Stimulated activated naive CD4-positive, alpha-beta T cell treated with Interleukin-2 at 50 U/mL for 16 hours (primary cell): ENCODE measurements at places on chromosomes 12 and 14.

- DNase-seq, result no peak
These were observed 105.1 kb downstream of the LRIG3 start for GRCh38 chr12:58815235-58815634.

GRCh38 chr14:29216268-29217232 lies 450.0 kb downstream of the FOXG1 start:
- DNase-seq, result no peak

DNA sequence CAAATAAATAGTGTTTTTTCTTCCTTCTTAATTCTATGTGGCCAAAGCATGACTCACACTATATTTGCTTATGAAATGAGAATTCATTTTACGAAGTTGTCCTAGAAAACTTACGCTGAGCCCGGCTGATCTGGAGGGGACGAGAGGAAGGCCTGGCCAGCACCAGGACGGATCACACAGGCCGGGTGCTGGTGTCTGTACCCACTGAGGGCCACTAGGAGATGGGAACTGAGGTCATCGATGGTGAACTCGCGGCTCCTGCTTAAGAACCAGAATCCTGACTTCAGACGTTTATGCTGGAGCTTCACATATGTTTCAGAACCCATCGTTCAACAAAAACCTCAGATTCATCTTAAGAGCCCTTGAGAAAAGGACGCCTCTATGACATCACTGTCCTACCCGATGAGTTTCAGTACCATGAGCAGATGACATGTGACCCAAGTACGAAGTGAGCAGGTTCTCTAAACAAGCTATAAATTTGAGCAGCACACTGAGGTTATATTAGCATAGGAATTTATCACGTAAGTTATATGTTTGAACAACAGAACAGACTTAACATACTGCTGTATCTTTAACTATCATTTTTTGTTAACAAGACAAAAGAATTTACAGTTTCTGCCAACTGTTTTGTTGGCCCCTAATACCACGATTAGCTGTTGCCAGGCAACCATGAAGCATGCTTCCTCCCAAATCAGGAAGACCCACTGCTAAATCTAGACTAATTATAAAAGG lies 111.9 kb downstream of the FOXN3 start:
- no peak for DNase-seq

DNA sequence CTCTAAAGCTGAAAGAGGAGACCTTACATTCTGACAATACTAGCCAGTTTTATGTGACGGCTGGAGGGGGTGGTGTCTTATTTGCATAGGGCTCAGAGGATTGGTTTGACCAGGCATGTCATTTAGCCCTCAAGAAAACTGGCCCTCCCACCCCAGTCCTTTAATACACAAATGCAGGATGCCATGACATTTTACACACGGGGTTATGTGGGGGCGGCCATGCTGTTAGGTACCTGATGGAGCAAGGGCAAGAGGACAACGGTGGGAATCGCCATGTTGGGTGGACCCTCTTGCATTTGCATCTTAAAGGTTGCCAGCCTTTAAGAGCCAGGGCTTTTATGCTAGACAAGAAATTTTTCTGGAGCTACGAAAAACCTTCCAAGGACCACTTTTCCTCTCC lies 23.3 kb downstream of the MDM2 start:
- no peak for DNase-seq

DNA sequence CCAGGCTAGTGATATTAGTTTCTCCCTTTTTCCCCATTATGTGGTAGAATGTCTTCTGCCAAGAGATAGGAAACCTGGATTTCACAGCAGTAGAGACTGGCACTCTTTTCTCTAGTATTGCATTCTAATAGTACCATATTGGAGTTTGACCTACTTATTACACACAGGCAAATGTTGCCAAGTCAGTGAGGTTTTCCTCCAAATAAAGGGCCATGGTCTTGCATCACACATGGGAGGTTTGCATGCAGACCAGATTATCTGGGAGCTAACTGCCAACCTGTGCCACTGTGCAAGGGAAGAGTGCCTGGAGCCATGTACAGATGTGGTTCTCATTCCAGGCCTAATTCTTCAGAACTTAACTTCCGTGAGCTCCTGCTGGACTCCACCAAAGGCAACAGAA lies 113.3 kb downstream of the ANO6 start:
- DNase-seq, result no peak

GRCh38 chr12:12378616-12379015 lies 21.7 kb downstream of the BORCS5 start:
- no peak for DNase-seq

- no peak for DNase-seq
These were observed 5.4 kb upstream of the DCP1B start for GRCh38 chr12:2009623-2010022.

DNA sequence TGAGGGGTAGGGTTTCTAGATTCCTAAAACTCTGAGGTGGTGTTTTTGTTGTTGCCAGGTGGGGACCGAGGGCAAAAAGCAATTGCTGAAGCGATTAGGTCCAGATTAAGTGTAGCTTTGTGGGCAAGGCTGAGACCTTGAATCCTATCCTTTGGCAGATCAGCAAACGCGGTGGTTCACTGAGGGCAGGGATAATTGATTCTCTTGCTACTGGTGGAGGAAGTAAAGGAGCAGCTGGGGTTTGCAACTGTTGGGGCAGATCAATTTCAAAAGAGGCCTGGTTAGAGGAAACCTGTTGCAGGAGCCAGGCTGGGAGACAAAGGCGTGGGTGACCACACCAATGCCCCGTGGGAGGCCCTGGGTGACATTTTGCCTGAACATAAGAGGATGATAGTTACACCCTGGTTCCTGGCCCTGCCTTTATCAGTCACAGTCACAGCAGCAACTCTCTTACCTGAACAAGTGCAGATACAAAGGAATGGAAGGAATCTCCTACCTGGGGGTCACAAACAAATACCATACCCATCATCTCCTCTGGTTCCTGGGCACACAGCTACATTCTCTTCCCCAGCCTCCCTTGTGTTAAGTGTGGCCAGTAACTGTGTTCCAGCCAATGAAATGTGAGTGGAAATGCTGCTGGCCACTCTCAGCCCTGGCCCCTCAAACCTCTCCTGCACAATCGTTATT lies 43.3 kb upstream of the RASSF3 start:
- no peak for DNase-seq

GRCh38 chr12:20489645-20490044 lies 121.3 kb downstream of the PDE3A start:
- no peak for DNase-seq

- DNase-seq, result no peak
These were observed 61.2 kb upstream of the FAM222A start for GRCh38 chr12:109652233-109652976.

GRCh38 chr12:1978078-1978862 lies 26.0 kb downstream of the DCP1B start:
- no peak for DNase-seq

DNA sequence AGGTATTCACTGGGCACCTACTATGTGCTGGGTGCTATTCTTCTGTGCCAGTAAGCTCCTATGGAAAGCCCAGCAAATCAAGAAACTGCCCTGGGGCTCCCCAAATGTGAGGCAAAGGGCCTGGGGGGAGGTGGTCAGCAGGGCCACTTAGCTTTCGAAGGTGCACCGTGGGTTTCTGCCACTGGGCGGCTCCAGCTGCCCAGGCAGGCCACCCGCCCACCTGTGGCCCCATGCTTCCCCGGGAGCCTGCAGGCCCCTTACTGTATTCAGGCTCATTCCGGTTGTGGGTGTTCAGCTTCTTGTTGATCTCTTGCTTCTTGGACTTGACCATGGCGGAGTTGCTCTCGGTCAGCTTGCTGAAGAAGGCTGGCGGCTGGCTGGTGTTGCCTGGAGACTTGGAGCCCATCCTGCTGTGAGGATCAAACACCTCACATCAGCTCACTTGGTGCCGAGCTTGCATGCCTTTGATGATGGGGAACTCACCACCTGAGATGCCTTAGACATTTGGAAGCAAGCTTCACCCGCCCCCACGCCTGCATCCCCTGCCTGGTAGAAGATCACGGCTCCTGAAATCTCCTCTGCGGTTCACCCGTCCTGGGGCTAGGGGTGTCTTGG lies 37.3 kb downstream of the RFLNA start:
- DNase-seq, result no peak

- no peak for DNase-seq
These were observed 17.8 kb upstream of the PPP2R5C start for GRCh38 chr14:101743701-101744100.

DNA sequence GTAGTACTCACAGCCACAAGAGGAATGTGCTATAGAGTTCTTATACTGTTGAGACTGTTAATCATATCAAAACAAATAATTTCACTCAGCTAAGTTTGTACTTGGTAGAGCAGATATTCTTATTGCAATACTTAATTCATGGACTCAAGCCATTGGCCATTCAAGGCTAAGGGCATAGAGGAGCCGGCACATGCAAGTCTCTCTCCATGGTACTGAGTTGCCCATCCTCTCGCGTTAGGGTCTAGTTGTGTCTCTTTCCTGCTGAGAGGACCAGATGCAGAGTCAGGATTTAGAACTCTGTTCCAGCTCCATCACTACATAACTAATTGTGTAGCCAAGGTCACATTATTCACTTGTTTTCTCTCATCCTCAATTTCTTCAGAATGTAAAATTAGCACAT lies 14.4 kb upstream of the TUNAR start:
- no peak for DNase-seq

DNA sequence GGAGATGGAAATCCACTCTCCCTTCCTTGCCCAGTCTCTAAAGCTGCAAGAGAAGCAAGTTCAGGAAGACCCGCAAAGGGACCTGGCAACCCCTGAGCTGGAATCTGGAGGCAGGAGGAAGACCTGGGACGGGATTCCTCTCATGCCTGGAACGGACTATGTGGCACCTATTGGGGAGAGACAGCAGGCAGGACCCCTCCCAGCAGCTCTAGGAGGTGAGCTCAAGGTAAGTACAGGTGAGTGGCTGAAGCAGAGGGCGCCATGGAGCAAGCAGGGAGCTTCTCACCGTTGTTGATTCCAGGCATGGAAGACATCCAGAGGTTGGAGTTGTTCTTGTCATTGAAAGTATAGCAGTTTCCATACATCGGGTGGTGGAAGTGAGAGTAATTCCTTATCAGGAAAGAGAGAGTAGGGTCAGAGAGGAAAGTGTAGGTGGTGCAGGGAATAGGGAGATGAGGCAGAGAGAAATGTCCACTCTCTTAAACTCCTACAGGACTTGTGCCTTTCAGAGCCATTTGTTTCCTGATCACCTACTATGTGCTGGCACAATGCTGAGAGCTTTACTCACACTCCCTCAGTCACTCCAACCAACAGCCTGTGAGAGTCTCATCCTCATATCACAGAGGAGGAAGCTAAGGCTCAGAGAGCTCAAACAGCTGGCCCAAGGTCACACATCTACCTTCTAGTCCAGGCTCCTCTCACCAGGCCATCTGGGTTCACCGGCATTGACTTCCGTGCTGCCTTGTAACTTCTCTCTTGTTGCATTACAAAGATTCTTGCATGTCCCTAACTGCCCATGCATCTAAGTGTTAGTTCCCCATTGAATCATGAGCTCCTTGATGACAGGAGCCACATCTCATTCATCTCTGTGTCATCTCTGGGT lies 13.9 kb upstream of the TNFRSF1A start:
- no peak for DNase-seq

- no peak for DNase-seq
These were observed 82.1 kb downstream of the SPTSSA start for GRCh38 chr14:34379816-34380470.

DNA sequence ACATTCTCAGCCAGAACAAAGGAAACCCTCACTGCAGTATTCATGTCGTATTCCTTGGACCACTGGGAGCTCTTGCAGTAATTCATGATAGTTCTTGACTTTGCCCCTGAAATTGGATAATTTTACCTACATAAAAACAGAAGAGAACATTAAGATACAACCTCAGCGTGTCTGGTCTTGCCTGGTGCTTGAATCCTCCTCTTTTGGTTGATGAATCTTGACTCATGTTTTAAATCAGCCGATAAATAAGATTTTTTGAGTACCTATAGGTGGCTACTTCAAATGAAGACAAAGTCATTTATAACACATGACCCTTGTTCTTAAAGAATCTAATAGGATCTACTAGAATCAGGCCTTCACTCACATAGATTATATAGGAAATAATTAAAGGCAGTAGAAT lies 221.0 kb downstream of the PTPRO start:
- DNase-seq, result no peak

DNA sequence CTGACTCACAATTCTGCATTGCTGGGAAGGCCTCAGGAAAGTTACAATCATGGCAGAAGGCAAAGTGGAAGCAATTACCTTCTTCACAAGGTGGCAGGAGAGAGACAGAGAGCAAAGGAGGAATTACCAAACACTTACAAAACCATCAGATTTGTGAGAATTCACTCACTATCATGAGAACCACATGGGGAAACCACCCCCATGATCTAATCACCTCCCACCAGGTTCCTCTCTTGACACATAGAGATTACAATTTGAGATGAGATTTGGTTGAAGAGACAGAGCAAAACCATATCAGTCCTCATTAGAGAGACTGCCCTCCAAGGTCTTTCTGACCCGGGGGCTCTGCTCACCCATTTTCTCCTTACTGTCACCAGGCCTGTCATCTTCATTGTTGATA lies 1582.3 kb upstream of the TMEM132C start:
- no peak for DNase-seq

DNA sequence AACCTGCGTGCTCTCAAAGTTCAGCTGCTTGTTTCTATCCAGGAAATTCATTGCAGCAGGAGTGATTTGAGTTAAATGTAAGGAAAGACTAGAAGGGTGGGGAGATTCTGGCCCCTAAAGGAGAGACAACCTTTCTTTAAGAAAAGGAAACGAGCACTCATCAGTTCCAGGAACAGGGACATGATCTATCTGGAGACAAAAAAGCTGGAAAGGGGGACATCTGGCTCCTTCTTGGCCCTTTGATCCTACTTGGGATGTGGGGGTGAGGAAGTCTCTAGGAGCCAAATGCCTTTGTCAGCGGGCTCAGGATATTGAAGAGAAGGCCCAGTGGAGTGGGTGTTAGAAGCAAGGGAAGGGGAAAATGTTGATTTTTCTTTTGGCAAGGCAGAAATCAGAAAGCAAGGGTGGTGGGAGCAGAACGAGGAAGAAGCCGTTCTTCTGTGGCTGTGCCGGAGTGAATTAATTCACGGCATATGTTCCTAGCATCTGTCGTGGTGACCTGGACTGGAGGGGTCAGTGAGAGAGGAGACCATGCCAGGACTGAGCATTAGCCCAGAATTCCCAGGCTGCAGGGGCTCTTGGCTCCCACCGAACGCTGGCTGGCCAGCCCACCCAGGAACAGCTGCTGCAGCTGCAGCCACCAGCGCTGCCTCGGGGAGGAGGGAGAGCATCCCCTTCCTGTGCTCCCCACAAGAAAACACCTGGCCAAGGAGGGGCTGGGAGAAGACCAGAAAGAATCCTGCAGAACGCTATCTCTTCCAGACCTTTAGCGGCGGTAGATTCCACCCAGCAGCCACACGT lies 62.8 kb upstream of the GPATCH2L start:
- DNase-seq, result no peak

- no peak for DNase-seq
These were observed 72.2 kb upstream of the PLEKHG3 start for GRCh38 chr14:64632056-64632455.

GRCh38 chr14:75198291-75198933 lies 22.0 kb upstream of the TMED10 start:
- no peak for DNase-seq

- peak; percentile 87 for DNase-seq
These were observed 16.1 kb downstream of the GPR68 start for GRCh38 chr14:91228112-91229004.
